Ascending aorta (tissue), 2 donors: ENCODE measurements at places on chromosomes 6 and 20.

GRCh38 chr20:828987-829386 is 4.5 kb upstream of the FAM110A start:
- no peak for DNase-seq

GRCh38 chr20:60057123-60057865 is 99.1 kb downstream of the CDH26 start:
- no peak for DNase-seq

- DNase-seq: no peak
Observed at GRCh38 chr20:51959066-51959542, 156.8 kb upstream of the SALL4 start.

GRCh38 chr6:36320475-36320874 is 16.2 kb downstream of the BNIP5 start:
- DNase-seq: no peak

DNA sequence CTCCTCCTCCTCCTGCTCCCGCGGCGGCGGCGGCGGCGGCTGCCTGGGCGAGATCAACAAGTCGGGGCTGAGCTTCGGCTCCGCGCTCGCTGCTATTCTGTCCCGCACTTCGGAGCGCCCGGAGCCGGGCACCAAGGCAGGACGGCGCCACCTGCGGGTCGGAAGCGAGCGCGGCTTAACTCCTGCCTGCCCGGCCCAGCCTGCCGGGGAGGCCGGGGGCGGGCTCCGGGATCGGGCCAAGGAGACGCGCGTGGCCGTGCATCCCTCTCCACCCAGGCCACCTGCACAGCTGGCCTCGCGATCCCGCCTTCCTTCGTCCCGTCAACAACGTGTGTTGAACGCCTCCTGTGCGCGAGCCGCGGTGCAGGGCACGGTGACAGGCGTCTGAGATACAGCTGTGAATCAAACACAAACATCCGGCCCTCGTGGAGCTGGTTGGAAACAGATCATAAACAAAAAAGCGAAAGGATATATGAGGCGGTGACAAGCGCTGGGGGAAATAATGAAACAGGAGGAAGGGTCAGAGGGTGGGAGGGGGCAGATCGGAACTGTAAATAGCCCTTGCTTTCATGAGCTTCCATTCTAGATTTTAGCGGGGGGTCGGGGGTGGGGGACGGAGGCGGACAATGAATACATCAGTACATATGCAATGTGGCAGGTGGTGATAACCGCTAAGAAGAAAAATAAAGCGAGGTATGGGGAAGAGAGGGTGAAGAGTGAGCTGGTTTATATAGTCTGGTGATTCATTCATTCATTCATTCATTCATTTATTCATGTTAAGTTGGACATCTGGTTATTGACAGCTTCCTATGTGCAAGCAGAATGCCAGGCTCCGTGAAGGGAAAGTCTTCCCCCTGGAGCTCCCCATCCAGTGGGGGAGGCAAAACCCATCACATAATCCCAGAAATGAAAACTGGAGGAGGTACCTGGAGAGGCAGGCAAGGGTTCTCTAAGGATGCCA is 2.0 kb upstream of the KCNB1 start:
- no peak for DNase-seq
